CD4-positive, alpha-beta T cell treated with Interleukin-21 for 1 hour (primary cell): ENCODE measurements at places on chromosomes 16 and 17.

DNA sequence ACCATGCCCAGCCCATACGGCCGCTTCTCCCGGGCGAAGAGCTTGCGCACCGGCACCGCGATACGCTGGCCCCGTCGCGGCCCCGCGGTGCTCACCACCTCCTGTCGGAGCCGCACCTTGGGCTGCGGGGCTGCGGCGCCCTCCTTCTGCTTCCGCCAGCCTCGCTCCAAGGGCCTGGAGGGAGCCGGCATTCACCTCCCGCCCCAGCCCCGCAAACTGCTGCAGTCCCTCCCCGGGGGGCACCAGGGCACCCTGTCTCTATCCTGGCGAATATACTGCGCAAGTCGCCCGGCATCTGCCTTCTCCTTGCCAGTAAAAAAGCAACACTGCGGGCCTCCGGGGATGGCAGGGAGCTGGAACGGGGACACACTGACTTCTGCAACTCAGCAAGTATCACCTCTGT lies 8.3 kb downstream of the SNRNP25 start:
- DNase-seq: no peak

- DNase-seq: no peak
These were observed 8.3 kb upstream of the CISD3 start for GRCh38 chr17:38721802-38722201.

GRCh38 chr16:48526058-48526957 lies 83.7 kb downstream of the N4BP1 start:
- DNase-seq: peak; percentile 15

- DNase-seq: no peak
These were observed 2.9 kb downstream of the SLC13A5 start for GRCh38 chr17:6710317-6710716.

DNA sequence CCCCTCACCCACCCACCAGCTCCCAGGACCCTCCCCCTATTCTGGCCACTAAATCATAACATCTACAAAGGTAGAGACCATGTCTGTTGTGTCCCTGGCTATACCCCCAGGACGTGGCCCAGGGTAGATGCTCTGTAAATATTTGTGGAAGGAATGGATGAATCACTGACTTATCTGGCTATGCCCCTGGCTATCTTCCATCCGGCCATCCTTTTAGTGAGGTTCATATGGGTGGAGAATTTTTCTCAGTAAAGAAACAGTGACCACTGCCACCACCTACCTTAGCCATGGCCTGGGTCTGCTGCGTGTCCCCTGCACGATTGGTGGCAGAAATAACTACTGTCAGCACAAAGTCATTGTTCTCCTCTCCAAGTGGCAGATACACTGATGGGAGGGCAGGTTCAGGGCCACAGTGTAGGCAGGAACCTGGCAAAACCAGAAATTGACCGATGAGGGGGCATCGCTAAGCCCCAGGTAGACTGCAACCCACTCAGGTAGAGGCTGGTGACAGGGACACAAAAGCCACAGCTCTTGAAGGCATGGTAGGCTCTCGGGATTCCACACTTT lies 63.1 kb upstream of the BCO1 start:
- no peak for DNase-seq

DNA sequence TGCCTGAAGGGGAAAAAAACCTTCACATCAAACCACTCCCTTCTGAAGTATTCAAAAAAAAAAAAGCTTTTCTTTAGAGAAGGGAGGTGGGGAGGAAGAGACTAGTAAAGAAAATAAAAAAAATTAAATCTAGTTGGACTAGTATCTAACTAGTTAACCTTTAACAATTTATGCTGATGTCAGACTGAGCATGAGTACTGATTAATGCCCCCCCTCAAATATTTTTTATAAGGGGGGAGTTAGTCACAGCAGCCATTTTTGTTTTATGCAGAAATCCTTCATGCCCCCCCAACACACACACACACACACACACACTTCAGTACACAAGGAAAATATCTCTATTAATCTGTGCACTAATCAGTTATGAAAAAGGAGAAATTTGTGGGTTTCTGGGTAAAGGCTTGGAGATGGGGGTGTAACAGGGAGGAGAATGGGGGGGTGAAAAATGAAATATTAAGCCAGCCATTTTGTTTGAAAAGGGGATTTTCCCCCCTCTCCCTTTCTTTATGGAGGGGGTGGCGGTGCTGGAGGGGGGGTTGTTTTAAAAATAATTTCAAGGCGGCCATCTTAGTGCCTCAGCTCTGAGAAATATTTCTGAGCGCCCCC lies 4.7 kb upstream of the CHD3 start:
- DNase-seq: peak; percentile 73

- DNase-seq: no peak
These were observed 667 bp upstream of the KIF19 start for GRCh38 chr17:74325376-74325742.

GRCh38 chr17:17053446-17054379 lies 11.5 kb downstream of the MPRIP start:
- no peak for DNase-seq
